Dorsolateral prefrontal cortex (tissue), 122 donors: ENCODE measurements at places on chromosomes 1 and 21. TPM values are rescaled to one million over a fixed set of nuclear protein-coding genes. Genes with fewer than 3 reads are reported as not detected.

KIF2C gene
- total RNA-seq = 0.70 TPM

GRCh38 chr21:37370152-37371040 lies 3.8 kb downstream of the DYRK1A start:
- DNase-seq = no peak

DNA sequence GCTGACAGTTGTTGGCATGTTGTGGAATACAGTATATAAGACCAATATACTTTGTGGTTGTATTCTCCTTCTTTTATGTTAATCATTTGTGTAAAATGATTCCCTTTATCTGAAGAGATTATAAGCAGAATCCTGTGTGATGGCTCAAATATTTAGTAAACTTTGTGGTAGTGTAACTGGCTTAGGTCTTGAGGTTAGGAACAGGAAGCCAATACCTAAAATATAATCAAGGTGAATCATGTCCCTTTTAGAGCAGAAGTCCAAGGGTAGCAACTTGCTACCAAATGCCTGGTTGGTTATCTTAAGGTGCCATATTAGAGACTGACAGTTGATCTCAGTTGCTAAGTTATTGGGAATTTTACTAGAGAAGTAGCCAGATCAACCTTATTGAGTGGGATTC lies 398.5 kb upstream of the ADAMTS5 start:
- DNase-seq = no peak

GRCh38 chr1:35924838-35925237 lies 6.1 kb upstream of the AGO3 start:
- DNase-seq = no peak

GRCh38 chr1:71087060-71087459 lies 6.2 kb upstream of the ZRANB2 start:
- no peak for DNase-seq

- DNase-seq = peak; percentile 62
Measured at GRCh38 chr1:210233495-210234328, 1.1 kb downstream of the SERTAD4 start.

GRCh38 chr1:14774225-14774624 lies 175.7 kb downstream of the KAZN start:
- DNase-seq = no peak

DNA sequence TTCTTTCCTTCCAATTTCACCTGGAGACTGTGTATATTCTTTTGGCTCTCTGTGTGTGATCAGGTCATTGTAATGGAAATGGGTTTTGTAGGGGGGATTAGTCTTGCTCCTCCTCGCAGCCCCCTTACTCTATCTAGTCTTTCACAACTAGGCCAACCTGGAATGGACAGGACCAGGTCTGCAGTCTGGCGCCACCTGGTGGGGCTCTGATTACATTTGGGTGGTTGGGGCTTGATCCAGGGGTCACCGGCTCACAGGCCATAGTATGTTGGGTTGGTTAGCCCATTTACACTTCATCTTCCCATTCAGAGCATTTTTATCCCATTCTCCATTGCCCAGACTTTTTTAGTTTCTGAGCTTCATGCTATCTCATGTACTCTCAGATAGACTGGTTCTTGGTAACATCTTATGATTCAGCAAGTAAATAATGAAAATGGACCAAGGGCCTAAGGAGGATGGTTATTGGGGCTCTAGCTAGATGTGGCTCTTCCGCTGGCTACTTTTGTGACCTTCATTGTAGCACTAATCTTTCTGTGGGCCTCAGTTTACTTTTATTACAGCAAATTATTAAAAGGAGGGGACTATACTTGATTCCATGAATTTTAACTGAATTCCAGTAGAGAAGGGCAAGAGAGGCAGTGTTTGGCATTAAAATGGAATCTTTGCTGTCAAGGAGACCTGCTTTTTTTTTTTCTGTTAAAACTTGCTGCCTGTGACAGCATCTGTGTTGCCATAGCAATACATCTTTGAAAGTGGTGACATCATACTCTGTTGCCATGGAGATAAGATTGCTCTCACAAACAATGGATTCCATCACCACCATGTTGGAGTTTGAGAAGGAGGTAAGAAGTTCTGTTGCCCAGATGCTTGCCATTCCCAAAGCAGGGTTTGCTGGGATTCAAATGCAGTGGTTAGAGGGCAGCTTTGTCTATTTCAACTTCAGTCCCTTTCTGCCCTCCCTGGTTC lies 150.1 kb downstream of the PLXNA2 start:
- DNase-seq = peak; percentile 70

GRCh38 chr1:166692346-166692745 lies 146.9 kb upstream of the POGK start:
- DNase-seq = no peak

DNA sequence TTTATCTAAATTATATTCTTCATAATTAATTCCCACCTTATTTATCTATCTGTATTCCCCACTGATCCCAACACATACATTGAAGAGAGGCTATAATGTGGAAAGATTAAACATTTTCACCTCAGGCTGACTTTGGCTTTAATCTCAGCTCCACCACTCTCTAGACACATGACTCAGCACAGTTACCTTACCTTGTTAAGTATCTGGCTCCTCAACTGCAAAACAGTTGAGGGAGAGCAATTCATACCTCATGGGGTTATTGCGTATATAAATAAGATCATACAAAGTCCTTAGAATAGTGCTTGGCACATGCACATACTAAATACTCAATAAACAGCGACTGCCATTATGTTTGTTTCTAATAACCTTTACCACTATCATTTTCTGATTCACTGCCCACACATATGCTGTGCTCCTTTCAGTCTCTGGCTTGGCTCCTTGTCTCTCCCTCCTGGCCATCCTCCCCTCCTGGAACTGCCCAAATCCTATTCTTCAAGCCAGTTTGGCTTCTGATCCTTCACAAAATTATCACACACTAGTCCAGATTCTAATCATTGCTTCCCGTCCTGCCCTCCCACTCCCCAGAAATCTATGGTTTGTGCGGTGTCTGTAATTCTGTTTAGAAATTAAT lies 50.1 kb downstream of the BCL9 start:
- no peak for DNase-seq

GRCh38 chr21:45280969-45281368 lies 6.7 kb downstream of the POFUT2 start:
- DNase-seq = no peak
